ENCODE measurements at places on chromosomes 11 and 22. TPM values are rescaled to one million over a fixed set of nuclear protein-coding genes. Genes with fewer than 3 reads are reported as not detected.

C11orf52 gene
- not detected for total RNA-seq

RIBC2 gene
- total RNA-seq = 0.32 TPM

XNDC1N gene
- 20.8 TPM for total RNA-seq

OR5AR1 gene
- not detected for total RNA-seq

PAX6 gene
- not detected for total RNA-seq

Measured in activated B cell treated with CpG ODN at 0.5 μM for 24 hours (primary cell).